ENCODE measurements at places on chromosomes 12 and 14.
A peak's percentile ranks its signal among the peaks of the same experiment; 100 is the strongest.

DNA sequence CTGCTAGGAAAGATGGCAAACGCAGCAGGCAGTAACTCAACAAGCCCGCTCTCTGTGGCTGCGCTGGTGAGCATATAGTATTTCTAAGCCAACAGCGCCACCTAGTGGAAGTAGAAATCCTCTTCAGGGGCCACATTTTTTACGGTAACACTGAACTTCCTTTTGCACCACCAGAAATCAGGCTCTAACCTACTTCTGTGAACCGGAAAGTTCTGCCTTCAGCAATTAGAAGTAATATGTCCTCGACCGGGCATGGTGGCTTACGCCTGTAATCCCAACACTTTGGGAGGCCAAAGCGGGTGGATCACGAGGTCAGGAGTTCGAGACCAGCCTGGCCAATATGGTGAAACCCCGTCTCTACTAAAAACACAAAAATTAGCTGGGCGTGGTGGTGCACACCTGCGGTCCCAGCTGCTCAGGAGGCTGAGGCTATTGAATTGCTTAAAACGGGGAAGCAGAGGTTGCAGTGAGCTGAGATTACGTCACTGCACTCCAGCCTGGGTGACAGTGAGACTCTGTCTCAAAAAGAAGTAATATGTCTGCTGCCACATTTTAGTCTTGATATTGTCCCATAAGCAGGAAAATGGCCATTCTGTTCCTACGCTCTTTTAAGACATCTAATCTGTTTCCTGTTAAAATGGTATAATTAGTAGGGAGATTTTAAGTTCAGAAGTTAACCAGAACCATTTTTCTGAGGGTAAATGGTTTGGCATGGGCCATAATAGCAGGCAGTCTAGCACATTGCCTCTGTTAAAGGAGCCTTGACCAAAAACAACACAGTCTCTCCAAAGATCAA is 26.8 kb downstream of the APOBEC1 start:
- DNase-seq = peak; percentile 86

- no peak for DNase-seq
Observed at GRCh38 chr14:104586832-104587620, 7.5 kb downstream of the C14orf180 start.

- peak; percentile 52 for DNase-seq
Observed at GRCh38 chr12:51970904-51971646, 19.6 kb downstream of the ACVR1B start.

- DNase-seq = no peak
Observed at GRCh38 chr12:13436696-13437391, 240.3 kb downstream of the EMP1 start.

GRCh38 chr14:71339650-71340415 is 432.6 kb downstream of the PCNX1 start:
- no peak for DNase-seq

DNA sequence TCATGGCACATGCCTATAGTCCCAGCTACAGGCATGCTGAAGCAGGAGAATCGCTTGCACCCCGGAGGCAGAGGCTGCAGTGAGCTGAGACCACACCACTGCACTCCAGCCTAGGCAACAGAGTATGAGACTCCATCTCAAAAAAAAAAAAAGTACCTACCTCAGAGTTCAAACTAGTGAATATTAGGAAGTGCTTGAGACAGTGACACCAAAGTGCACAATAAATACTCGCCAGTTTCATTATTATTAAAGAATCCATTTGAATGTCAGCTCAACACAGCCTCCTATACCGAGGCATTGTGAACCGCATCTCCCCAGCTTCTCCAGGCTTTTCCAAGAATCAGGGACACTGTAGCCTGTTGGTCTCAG is 5.0 kb downstream of the GAPDH start:
- no peak for DNase-seq

- DNase-seq = no peak
Observed at GRCh38 chr14:32435411-32435810, 106.3 kb downstream of the AKAP6 start.

DNA sequence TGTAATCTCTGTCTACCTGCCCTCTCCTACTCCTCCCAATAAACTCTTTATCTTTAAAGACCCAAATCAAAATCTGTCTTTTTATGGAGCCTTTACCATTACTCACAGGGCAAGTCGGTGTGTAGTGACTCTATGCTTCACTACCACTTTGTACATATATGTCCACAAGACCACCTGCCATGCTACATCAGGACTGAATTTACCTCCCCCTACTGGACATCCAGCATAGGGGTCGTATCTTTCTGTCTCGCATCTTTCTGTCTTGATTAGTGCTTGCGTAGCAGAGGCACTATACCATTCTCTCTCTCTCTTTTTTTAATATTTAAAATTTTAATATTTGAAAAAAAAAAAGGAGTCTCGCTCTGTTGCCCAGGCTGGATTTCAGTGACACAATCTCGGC is 587.5 kb downstream of the SOX5 start:
- DNase-seq = no peak

GRCh38 chr14:28757786-28758185 is 8.8 kb upstream of the FOXG1 start:
- DNase-seq = no peak

DNA sequence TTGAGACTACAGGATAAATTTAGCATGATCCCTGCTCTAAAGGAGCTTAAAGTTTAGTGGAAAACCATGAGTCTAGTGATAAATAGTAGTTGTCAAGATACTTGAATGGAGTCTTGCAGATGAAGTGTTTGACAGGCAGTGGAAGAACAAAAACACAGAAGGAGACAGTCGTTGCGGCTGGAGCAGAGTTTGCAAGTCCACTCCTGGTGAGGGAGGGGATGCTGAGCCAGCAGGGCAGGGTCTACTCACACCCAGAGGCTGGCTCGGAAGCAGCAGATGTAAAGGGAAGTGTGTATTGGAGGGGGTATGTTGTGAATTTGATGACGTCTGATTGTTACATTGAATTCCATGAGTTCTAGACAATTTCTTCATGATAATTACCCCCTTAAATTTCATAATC is 61.3 kb downstream of the TRAF3 start:
- DNase-seq = no peak

DNA sequence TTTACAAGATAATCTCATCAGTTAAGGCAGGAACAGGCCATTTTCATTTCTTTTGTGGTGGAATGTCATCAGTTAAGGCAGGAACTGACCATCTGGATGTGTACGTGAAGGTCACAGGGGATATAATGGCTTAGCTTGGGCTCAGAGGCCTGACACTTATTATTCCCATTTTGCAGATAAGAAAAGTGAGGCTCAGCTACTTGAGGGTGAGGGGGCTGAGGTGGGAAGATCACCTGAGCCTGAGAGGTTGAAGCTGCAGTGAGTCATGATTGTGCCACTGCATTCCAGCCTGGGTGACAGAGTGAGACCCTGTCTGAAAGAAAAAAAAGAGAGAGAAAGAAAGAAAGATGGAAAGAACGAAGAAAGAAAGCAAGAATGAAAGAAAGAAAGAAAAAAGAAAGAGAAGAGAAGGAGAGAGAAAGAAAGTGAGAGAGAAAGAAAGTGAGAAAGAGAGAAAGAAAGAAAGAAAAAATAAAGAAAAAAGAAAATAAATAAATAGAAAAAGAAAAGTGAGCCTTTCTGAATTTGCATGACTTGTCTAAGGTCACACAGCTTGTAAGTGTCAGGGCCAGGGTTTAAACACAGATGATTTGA is 142.0 kb downstream of the TMEM30B start:
- no peak for DNase-seq

- DNase-seq = no peak
Observed at GRCh38 chr12:6928703-6929407, 1.1 kb downstream of the ATN1 start.

DNA sequence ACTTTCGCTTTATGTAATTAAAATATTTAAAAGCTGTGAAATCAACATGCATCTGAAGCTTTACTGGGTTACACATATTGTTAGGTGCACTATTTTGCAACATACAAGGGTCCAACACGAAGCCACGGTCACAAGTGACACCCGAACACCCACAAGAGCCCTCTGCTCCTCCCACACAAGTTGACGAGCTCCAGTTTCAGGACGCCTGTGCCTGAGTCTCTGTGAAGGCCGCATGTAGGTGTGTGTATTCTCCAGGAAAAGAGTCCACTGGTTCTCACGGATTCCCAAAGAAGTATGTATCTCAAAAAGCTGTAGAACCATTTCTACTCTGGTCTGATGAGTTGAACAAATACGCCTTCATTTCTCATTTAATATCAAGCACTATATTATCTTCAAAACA is 12.0 kb downstream of the SLC15A4 start:
- DNase-seq = no peak
